Cerebellum (tissue), 4 donors: ENCODE measurements at places on chromosomes 13 and 19. TPM values are rescaled to one million over a fixed set of nuclear protein-coding genes. Genes with fewer than 3 reads are reported as not detected.

The GAPDHS gene
- total RNA-seq: not detected

The ZNF418 gene
- total RNA-seq: 39.0 TPM

The CEACAM7 gene
- total RNA-seq: 0.36 TPM

The CCNA1 gene
- total RNA-seq: 6.6 TPM

The OSCAR gene
- 0.18 TPM for total RNA-seq

The CILP2 gene
- 0.64 TPM for total RNA-seq

The CRX gene
- total RNA-seq: not detected

The CPB2 gene
- total RNA-seq: not detected

The RFPL4A gene
- total RNA-seq: not detected

The ZNF439 gene
- total RNA-seq: 43.2 TPM

The ZMYM2 gene
- total RNA-seq: 150 TPM

The HIPK4 gene
- total RNA-seq: 0.18 TPM

The ATCAY gene
- total RNA-seq: 45.3 TPM

The GJB2 gene
- total RNA-seq: 3.6 TPM

The F10 gene
- 0.91 TPM for total RNA-seq

The RDH8 gene
- not detected for total RNA-seq
